Iris pigment epithelial cell (primary cell): ENCODE measurements at places on chromosomes 2 and 18.

- DNase-seq: no peak
Measured at GRCh38 chr2:11375025-11375688, 30.7 kb upstream of the ROCK2 start.

GRCh38 chr2:175353275-175353674 is 171.8 kb upstream of the ATP5MC3 start:
- no peak for DNase-seq

- no peak for DNase-seq
Measured at GRCh38 chr18:78621141-78621755, 358.4 kb upstream of the SALL3 start.

- DNase-seq: peak; percentile 94
Measured at GRCh38 chr2:71882949-71883472, 264.7 kb downstream of the CYP26B1 start.

DNA sequence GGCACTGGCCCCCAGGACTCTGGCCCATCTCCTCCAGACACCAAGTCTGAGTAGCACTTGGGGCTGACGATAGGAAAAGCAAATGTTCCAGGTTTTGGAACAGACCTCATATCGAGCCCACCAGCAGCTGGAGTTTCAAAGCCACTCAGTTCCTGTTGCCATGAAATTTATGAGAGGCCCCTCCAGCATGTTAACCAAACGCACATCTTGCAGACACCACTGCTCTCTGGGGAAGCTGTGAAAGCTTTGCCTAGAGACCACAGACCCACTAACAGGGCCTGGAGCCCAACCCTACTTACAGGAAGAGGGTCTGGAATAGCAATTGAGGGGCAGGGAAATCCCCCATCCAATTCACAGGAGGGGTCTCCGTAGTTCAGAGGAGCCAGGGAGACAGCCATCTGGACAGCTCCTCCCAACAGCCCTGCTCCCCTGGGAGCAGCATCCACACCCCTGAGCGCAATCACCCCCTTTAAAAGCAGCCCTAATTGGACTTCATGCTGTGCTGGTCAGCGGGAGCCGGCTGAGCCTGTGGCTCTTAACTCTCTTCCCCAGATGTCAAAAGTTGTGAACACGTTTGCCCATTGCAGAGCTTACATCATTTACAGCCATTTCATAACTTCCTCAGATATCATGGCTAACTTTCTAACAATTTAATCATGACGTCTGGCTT is 81.3 kb downstream of the TGFA start:
- DNase-seq: no peak

DNA sequence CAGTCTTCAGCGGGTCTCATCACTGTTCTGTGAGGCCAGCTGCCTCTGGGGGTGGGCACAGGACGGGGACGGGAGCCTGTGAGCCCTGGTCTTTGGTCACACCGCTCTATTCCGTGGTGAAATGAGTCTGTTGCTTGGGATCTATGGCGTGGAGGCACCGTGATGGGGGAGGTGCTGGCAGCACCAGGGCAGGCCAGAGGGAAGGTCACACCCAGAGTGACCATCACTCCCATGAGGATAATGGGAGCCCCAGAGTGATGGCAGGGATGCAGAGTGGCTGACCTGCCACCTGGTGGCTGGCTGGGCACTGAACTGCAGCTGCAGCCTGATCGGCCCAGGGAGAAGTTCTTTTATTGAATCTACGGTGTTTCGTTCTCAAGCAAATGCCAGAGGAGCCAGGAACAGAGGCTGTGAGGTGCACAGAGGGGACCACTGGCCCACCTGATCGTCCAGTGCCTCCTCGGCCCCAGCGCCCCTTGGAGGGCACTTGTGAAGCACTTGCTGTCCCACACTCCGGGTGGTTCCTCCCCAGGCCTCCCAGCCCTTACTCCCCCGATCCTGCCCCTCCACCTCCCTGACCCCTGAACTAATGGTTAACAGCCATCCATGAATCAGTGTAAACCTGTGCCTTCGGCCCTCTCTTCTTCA is 17.9 kb downstream of the KCNIP3 start:
- DNase-seq: peak; percentile 28

GRCh38 chr18:68735483-68736343 is 20.8 kb upstream of the TMX3 start:
- peak; percentile 81 for DNase-seq

DNA sequence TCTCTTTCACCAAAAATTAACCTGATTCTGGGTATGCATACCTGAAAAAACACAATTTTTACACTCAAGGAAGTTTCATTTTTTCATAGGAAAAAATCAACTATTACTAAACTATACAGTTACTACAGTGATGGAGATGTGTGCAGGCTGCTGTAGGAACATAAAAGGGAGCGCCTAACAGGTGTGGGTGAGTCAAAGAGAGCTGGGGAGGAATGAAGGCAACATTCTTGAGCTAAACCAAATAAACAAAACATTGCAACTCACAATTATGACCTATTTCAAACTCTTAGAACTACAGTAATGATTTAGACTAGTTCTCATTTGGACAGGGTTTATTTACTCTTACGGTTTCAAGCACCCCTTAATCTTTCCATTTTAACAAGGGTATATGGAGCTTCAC is 13.4 kb upstream of the CLASP1 start:
- peak; percentile 52 for DNase-seq

DNA sequence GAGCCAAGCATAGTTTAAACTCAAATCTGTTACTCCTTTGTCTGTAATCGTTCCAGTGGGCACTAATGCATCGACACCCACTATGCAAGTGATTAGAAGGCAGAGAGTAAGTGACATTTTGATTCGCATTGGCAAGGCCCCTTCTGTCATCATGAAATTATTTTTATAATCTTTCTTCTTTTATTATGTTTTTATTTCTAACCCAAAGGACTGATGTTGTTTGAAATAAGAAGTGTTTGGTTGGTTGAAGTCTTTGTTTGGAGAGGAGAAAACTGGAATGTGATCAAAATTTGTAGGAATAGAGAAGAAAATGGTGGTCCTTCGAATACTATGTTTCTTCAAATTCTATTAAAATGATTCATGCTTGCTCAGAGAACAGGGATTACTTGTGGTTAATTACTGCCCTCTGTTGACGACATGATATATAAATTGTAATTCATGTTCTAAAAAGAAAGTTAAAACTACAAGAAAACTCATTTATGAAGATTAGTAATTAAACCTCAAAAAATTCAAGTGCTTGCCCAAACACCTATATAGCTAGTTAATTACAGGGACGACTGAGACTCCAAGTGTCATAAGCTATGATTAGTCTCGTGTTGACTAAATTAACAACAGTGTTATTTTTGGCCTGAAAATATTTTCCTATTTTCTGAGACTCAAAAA is 26.4 kb upstream of the TFPI start:
- DNase-seq: peak; percentile 80

- DNase-seq: peak; percentile 90
Measured at GRCh38 chr2:152611458-152612231, 105.6 kb downstream of the PRPF40A start.

DNA sequence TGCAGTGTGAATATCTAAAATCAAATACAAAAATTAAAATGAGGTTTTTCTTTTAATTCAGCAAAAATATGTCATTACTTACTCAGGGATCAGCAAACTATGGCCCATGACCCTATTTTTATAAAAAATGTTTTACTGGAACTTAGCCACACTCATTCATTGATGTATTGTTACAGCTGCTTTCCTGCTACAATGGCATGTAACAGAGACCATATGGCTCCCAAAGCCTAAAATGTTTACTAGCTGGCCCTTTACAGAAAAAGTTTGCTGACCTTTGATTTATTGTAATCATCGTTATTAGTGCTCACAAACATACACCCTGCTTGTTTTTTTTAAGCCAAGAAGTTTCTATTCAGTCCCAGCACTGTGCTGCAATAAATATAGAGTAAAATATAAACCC is 120.3 kb downstream of the PLA2R1 start:
- DNase-seq: no peak

DNA sequence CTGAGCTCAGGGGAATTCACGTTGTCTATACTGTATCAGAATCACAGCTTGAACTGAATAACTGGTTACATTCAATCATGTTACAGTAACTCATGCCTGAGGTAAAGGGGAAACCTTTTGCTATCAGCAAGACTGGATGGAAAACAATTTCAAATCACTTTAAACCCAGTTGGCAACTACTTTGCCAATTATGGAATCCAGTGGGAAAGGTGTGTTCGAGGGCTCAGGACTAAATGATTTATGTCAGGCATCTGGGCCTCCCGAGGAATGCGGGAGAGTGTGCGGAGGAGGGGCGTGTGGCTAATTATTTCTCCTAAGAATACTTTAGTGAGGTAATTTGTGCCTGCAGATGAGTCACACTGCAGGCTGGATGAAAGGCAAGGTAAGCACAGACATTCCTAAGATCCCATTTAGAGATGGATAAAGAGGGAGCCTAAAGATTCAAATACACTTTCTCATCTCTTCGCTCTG is 100.1 kb downstream of the HRH4 start:
- no peak for DNase-seq

GRCh38 chr18:9285604-9286003 is 49.0 kb upstream of the TWSG1 start:
- DNase-seq: no peak

DNA sequence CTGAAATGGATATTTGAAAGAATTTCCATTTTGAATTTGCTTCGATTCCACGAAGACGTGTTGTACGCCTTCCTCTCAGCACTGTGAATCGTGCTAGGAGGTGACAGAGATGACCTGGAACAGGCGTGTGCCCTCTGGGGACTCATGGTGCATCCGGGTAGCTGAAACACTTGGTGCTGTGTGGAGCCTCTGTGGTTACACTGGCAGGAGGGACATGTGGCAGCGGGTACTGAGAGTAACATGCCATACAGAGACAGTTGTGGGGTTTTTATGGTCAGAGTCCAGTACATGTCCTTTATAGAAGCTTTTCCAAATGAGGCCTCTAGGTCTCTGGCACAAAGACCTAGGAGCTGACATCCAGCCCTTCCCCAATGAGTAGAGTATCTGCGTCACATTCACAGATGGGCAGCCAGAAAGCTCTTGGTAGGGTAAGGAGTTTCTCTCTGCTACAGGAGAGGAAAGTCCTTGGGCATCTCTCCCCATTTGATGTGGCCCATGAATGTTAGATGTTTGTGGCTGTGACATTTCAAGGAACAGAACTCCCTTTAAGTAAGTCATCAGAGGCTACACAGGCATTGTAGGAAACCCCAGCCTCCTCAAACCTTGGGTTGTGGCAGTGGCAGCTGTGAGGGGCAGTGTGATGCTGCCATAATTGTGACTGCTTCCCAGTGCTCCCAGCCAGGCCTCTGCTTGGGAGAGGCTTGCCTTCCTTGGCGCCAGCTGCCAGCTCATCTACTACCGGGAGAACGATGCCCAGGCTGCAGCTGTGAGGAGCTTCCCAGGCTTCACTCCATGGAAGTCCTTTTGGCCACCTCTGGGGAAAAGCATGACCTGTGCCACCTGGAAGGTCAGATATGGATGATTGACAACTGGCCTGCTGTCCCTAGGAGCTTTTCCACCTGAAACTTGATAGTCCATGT is 80.6 kb downstream of the ACOXL start:
- DNase-seq: no peak

- DNase-seq: peak; percentile 82
Measured at GRCh38 chr18:28855524-28855923, 678.6 kb upstream of the CDH2 start.

- DNase-seq: no peak
Measured at GRCh38 chr2:225415341-225415740, 15.8 kb downstream of the NYAP2 start.

DNA sequence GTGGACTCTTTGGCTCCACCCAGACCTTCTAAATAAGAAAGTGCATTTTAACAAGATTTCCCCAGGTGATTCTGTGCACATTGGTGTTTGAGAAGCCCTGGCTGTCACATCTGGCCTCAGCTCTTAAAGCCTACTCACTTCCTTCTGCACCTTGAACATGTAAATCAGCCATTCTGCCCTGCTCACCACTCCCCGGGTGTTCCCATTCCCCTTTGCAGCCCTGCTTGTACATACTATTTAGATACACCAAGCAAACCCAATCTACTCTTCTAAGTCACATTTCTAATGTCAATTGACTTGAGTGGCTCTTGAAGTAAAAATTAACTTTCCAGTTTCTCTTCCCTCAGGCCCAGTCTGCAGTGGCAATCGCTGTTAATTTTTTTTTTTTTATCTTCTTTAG is 13.1 kb upstream of the SCN1A start:
- no peak for DNase-seq

- DNase-seq: peak; percentile 96
Measured at GRCh38 chr2:160075171-160075570, 12.8 kb upstream of the PLA2R1 start.

- peak; percentile 19 for DNase-seq
Measured at GRCh38 chr2:232139786-232140562, 178.5 kb downstream of the DIS3L2 start.

DNA sequence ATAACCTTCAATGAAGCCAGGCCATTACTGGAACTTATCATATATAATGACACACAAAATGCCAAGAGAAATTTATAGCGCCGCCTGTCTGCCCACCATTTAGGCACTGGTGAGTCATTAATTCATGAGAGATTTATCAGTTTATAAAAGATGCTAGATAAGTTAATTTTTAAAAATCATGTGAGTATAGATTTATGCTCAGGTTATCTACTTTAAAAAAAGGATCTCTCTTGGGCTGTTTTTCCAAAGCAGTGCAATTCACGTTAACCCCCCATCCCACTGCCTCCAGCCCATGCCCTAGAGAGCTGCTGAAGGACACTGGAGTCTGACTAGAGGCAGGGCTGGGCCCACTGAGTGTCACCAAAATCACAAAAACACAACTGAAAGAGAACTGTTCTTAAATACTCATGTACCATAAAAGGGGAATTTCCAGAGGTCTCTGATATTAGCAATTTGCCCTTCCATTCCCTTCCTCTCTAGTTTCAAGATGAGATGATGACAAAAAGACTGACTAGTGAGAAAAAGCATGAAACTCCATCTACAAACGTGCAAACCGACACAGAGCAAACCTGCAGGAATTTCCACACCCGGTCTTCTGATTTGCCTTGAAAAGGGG is 160.8 kb downstream of the BCL2 start:
- no peak for DNase-seq

DNA sequence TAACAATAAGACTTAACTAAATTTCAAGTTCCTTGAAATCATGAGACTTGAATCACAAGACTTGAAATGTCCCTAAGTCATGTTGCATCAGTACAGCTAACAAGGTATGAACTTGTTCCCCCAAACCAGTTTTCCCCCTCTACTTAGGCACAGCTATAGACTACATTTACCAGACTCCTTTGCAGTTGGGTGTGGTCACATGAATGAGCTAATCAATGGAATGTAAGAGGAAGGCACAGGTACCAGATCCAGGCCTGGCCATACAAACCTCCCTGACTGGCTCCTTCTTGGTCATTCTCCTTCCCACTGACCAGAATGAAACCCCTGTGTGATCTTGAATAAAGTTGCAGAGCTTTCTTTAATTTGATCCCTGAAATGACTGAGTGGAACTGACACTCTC is 77.8 kb downstream of the DNER start:
- no peak for DNase-seq

DNA sequence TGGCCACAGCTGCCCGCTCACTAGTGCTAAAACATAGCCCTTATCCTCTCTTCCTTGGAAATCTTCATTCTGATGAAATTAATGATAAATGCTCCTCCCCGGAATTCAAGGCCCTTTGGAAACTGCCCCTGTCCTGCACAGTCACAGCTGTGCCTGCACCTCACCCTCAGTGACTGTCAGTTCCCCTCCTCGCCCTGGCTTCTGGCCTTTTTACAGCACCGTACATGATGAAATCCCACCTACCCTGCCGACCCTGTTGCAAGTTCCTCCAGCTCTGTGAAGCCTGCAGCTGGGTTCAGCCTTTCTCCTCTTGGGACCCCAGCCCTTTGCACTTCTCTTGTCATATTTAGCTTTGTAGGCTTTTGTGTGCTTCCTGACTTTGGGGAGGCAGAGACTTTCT is 48.4 kb downstream of the DCDC2C start:
- DNase-seq: no peak

GRCh38 chr2:169562519-169562918 is 11.1 kb downstream of the FASTKD1 start:
- no peak for DNase-seq

GRCh38 chr2:60317844-60318243 is 235.6 kb downstream of the BCL11A start:
- no peak for DNase-seq
